CD4-positive, alpha-beta T cell treated with Interleukin-17A for 1 hour (primary cell): ENCODE measurements at places on chromosomes 5 and 9.

- no peak for DNase-seq
Measured at GRCh38 chr5:62608529-62609511, 30.2 kb downstream of the LRRC70 start.

GRCh38 chr5:135309391-135310327 is 89.4 kb downstream of the MACROH2A1 start:
- DNase-seq, result no peak

DNA sequence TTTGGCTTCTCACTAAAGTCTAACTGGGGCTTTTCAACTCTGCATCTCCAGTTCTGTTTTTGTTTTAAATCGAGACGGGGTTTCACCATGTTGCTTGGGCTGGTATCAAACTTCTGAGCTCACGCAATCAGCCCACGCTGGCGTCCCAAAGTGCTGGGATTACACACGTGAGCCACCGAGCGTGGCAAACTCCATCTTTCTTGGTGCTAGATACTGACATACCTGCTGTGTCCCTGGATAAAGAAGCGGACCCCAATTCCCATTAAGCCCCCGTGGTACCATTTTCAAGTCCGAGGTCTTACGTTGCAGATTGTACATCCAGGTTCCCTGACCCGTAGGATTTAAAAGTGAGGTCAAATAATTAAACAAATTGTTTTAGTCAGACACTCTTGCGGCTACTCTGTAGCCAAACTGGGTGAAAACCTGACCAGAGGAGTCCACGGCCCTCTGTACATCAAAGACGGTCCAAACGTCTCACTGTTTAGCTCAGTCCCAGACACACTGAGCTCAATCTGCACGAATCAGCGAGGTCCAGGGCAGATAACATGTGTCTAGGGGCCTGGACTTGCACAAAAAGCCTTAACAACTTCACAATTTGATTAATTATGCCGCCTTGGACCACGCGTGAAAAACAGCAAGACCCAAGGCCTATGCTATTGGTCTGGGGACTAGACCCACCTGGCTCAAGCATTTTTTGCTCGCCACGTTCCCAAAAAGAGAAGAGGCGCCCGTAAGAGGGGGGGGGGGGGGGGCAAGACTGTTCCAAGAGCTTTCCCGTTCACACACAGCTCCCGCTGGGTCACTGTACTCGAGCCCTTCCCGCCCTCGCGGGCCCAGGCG is 727 bp upstream of the DNAJA1 start:
- DNase-seq, result no peak

DNA sequence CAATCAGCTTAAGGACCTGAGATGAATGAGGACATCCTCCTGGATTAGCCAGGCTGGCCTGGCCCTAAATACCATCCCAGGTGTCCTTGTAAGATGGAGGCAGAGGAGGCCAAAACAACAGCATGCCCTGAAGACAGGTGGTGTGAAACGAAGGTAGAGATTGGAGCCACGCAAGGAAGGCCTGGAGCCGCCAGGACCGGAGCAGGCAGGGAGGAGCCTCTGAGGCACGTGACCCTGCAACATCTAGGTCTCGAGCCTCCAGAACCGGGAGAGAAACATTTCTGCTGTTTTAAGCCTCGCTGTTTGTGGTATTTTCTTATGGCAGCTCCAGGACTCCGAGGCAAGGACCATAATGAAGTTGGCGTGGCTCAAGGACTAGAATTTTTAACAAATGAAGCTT is 9.7 kb upstream of the COL5A1 start:
- DNase-seq, result no peak

DNA sequence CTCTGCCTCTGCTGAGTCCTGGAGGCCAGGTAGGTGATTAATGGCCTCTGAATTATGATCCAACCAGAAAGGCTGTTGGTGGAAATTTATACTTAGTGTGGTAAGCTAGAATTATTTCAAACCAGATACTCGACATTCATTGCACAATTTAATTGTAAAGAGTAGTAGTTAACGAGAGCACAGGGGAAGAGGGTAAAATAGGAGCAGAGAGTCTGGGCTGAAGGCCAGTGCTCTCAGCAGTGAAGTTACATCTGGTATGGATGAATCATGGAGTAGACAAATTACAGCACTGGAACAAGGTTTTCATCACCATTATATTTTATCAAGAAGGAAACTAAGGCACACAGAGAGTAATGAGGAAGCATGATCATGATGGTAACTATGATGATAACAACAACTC is 92.5 kb downstream of the TLR4 start:
- no peak for DNase-seq

DNA sequence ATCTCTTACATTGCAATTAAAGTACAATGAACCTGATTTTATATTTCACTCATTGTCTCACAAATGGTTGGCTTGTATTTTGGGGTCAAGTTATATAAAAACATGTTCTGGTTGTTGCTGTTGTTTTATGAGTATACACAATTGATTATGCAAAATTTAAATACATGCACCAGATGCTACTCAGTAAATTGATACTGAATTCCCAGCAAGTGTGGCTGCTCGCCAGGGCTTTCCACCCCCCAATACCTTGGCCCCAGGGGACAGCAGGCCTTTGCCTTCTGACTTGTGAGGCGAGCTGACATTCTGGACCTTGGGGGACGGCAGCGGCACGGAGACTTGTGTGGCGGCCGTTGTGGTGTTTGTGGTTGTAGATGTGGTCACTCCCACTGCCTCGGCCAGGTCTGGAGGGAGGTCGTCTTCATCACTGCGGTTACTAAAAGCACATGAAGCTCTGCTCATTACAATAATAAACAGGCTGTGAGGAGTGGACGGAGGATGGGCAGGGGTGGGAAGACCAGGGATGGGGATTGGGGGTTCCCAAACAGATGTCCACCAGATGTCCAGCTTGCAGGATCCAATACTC is 27.0 kb upstream of the FRRS1L start:
- no peak for DNase-seq

GRCh38 chr9:127148014-127148413 is 25.6 kb upstream of the ANGPTL2 start:
- no peak for DNase-seq

DNA sequence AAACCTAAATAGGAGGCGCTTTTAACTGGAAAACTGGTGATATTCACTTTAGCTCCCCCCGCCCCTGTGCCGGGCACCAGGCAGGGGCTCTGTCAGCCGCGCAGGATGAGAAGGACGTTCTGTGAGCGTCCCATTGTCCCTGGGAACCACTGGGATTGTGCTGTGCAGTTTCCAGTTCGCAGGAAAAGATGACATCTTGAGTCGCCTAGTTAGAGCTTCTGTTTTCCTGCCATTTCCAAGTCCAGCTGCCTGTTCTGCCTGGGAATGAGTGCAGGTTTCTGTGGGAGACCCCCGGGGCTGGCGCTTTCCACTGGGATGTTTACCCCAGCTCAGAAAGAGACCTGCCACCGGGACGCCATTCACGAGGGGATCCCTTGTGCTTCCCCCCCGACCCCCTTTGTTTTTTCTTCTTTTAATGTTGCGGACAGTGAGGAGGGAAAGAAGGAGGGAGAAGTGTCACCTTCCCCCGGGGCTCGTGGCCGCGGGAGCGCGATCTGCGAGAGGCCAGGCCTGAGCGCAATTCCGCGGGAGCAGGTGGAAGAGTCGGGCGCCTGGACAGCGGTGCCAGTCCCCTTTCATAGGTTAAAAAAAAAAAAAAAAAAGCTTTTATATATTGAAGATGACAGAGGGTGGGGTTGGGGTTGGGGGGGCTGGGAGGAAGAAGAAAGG is 121.5 kb downstream of the RMI1 start:
- DNase-seq, result no peak

- no peak for DNase-seq
Measured at GRCh38 chr5:136076881-136077445, 48.2 kb downstream of the TGFBI start.

DNA sequence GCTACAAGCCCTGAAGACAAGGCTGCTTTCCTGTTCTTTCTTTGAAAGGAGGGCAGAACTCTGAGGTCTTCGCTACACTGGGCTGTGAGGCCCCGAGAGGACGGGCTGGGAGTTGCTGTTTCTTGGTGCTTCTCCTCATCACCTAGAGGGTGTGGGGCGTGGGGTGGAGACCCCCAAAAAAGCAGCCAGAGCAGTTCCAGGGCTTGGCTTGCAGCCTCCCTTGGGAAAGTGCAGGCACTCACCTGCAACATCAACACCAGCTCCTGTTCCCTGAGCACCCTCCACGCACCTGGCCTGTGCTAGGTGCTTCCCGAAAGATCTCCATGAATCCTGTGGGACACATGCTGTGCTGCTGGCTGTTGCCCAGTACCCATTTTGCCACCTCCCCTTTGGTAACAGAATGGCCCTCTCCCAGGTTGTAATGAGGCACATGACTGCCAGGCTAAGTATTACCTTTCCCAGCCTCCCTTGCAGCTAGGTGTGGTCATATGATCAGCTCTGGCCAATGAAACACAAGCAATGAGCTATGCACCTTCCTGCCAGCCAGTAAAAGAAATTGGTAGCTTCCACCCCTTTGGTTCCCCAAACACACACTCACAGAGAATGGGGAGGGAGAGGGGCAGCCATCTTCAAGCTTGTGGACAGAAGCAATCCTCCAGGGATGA is 146.0 kb downstream of the C9orf50 start:
- DNase-seq, result no peak

- no peak for DNase-seq
Measured at GRCh38 chr5:16674750-16675149, 58.0 kb upstream of the RETREG1 start.

- DNase-seq, result peak; percentile 25
Measured at GRCh38 chr9:136886610-136887597, 588 bp downstream of the TRAF2 start.

DNA sequence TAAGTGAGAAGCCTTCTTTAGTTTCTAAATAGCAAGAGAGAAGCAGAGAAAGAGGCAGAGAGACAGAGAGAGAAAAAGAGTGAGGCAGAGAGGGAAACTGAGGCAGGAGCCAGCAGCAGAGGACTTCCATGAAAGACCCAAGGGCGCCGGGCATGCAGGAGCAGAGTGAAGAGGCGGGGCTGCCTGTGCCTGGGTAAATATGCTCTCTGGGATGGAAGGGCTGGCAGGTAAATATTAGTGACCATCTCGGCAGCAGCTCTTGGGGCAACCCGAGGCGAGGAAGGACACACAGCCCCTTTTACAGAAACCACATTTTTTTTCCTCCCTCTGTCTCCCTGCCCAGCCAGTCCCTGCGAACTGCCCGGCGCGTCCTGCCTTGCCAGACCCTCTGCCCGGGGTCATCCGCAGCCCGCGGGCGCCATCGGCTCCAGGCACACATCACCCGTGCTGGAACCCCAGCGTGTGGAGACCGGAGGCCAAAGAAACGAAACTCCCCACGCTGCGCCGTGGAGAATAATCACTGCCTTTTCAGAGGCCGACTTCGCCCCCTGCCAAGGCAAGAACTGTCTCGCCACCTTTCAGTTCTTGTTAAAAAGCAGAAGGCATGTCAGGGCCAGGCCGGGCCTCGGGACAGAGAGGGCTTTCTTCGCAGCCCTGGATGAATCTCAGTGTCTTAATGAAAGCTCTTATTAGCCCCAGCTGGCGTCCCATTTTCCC is 61.3 kb downstream of the BOD1 start:
- DNase-seq, result no peak

DNA sequence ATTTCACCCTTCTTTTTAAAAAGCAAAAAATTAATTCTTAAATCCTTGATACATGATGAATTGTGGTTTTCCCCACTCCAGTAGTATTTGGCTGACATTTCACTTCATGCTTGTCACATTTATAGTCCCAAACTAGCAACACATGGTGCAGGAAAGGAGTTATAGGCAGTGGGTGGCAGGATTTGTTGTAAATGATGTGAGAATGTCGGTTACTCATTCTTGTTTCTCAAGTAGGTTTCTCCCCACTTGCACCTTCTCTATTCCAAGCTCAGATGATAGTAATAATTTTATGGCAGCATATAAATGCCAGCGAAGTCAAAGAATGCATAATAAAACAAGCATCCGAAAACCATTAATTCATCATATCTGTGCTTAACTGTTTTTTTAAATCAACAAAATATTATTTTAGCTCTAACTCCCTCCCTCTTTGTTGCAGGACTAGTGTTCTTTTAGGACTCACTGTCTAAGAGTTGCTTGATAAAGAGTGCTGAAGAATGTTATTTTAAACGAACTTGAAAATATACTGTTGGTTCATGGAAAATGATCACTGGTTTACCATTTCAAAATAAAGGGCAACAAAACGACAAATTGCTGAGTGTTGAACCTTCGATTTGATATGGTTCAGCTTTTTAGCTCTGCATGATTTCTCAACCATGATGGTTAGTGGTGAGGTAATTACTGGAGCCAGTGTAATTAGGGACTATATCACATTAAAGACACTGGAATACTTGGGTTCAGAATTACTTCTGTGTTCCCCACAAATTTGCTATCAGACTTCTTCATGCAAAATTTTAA is 88.1 kb upstream of the ADAMTSL1 start:
- DNase-seq, result no peak

GRCh38 chr5:168471785-168472184 is 14.5 kb upstream of the RARS1 start:
- no peak for DNase-seq

DNA sequence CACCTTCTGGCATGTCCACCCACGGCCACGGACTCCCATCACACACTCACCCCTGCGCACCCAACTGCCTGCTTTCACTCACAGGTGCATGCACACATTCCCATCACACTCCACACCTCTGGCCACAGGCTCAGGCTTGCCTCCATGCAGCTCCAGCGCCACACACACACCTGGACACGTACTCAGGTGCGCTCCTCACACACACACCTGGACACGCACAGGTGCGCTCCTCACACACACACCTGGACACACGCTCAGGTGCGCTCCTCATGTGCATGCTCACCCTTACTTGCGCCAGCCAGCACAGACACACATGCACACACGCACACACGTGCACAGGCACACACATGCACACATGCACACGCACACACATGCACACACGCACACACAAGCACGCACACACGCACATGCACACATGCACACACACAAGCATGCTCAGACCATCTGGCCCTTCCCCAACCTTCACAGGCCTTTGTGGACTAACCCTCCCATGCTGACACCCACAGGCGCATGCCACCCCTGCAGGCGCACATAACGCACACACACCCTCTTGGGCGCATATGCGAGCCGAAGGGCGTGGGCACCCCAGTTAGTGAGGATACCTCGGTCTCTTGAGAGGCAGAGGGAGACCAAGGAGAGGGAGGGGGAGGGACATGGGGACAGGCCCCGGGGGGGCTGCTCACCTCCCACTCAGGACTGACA is 8.3 kb downstream of the GRIN1 start:
- no peak for DNase-seq

GRCh38 chr5:97097326-97098230 is 44.8 kb downstream of the LIX1 start:
- DNase-seq, result no peak

DNA sequence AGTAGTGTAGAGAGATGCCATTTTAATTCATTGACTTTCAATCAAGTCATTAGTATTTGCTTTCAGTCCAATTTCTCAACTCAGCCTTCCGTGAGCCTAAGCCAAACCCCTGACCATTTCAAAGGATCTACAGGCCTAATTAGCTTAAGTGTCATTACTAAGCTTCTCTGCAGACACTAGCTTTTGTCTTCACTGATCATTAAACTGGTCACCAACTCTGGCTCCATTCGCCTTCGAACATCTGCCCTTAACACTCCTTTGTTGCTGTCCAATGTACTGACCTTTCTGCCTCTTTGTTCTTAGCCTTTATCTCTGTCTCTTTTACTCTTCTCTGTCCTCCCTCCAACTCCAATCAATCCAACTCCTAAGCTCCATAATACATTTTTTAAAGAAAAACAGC is 299.3 kb downstream of the DIRAS2 start:
- DNase-seq, result no peak

- DNase-seq, result no peak
Measured at GRCh38 chr9:93099551-93100275, 3.7 kb downstream of the CARD19 start.
